ENCODE measurements at places on chromosomes 6 and 20.
A peak's percentile ranks its signal among the peaks of the same experiment; 100 is the strongest.

DNA sequence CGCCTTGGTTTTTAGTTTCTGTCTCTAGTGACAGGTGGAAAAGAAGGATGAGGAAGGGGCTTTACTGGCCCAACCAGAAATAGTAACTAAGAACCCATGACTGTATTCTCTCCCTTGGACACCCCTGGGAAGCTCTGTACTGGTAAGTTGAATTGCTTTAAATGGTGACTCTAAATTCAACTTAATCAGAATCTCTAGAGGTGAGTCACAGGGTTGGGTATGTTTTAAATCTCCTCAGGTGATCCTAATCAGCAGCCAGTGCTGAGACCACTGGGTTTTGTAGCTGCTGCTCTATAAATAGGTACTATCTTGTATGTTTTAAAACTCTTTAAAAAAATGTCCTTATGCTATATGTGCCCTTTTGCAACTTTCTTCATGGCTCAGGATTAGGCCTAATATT is 314.0 kb upstream of the ECI2 start:
- DNase-seq: no peak

GRCh38 chr6:160387916-160388643 is 39.9 kb downstream of the SLC22A3 start:
- no peak for DNase-seq

- no peak for DNase-seq
These were observed 472.0 kb downstream of the CD109 start for GRCh38 chr6:74167976-74168375.

DNA sequence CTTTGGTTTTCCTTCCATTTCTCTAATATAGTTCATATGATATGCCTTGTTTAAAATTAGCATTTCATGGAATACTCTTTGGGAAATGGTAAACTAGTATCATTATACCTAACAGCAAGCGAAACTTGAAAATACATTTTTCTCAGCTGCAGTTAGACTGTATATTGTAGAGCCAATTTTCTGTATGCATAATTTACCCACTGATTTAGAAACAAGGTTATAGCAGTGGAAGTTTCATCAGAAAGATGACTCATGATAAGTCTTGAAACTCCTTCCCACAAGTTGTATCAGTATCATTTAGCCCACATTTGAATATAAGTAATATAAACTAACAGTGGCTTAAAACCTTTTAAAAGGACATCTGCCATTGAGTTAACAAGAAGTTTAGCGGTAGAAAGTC is 164.8 kb upstream of the BMP5 start:
- DNase-seq: no peak

- peak; percentile 53 for DNase-seq
These were observed 55.6 kb downstream of the FRK start for GRCh38 chr6:116004841-116005815.

- DNase-seq: no peak
These were observed 231.2 kb upstream of the PMEPA1 start for GRCh38 chr20:57940868-57941522.

Data from tongue (tissue), 3 donors.